Spinal cord (tissue), 10 donors: ENCODE measurements at places on chromosomes 12 and 14. TPM values are rescaled to one million over a fixed set of nuclear protein-coding genes. Genes with fewer than 3 reads are reported as not detected.

C12orf60 gene
- 2.8 TPM for polyA plus RNA-seq

RASSF8 gene
- 25.1 TPM for polyA plus RNA-seq

CISTR gene
- 1.2 TPM for polyA plus RNA-seq

NYNRIN gene
- polyA plus RNA-seq: 35.0 TPM

SDS gene
- 2.4 TPM for polyA plus RNA-seq

GPR135 gene
- 6.6 TPM for polyA plus RNA-seq

MIP gene
- 0.60 TPM for polyA plus RNA-seq

CEP128 gene
- polyA plus RNA-seq: 3.7 TPM

OLR1 gene
- polyA plus RNA-seq: 26.8 TPM

FOXN4 gene
- 1.4 TPM for polyA plus RNA-seq

TMEM121 gene
- polyA plus RNA-seq: 24.4 TPM
